ENCODE measurements at places on chromosomes 5 and 9.
A peak's percentile ranks its signal among the peaks of the same experiment; 100 is the strongest.

GRCh38 chr5:149839761-149840160, 104.8 kb downstream of the PDE6A start:
- no peak for DNase-seq

DNA sequence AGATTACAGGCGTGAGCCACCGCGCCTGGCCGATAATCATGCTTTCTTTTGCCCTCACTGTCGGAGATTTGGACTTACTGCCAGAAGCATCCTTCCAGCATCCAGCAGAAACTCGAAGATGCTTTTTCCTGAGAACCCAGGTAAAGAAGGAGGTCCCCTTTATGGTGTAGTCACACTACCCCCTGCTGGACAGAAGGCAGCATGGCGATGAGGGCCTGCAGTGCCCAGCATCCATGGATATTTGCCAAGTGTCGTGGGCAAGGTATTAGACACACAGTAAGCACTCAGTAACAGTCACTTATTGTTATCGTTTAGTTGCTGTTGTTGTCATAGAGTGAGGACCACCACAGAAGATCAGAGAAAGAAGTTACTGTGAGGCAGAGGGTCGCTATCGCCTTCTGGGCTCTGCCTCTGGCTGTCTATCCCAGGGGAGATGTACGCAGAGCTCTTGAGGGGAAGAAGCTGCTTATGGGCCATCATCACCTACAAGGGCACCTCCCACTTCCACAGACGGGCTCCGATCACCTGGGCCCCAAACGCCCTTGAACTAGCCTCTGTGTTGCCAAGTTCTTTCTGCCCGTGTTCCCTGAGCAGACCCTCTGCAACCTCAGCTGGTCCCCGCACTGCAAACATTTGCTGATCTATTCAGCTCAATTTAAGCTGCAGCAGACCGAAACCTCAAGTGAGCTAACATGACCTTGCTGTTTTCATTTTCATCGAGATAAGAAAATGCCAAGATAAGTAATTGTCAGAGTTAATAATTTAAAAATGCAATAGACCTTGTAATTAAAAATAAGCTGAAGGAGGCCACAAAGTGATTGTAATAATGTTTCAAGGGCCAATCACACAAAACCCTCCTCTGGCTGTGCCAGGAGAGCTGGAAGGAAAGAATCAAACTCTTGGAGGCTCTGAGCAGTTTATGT, 23.9 kb downstream of the C5orf15 start:
- peak; percentile 44 for DNase-seq

DNA sequence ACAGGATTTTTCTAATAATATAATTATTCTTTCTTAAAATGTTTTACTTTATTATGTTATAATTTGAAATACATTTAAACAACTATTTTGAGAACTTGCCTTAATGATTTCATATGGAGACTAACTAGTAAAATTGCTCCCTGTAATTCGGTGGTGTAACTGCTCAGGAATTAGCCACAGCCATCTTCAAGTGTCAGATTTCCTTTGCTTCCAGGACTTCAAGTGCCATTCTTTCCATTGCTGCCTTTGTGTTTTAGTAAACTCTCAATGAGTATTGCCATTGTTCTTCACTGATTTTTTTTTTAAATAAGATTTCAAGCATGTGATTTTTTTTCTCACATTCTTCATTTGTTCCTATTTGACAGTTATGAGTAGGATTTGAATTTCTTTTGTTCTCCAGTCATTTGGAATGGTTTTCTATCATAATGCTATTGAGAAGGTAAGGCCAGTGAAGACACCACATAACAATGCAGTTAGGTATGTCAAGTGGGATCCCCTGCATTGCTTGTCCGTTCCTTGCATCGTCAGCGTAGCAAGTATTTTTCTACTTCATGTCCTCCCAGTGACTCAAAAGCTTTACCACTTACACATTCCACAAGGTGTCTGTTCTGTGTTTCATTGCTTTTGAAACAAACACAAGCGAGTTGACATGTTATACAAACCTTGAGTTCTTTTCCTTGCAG, 83.7 kb downstream of the LNPEP start:
- DNase-seq, result peak; percentile 92

DNA sequence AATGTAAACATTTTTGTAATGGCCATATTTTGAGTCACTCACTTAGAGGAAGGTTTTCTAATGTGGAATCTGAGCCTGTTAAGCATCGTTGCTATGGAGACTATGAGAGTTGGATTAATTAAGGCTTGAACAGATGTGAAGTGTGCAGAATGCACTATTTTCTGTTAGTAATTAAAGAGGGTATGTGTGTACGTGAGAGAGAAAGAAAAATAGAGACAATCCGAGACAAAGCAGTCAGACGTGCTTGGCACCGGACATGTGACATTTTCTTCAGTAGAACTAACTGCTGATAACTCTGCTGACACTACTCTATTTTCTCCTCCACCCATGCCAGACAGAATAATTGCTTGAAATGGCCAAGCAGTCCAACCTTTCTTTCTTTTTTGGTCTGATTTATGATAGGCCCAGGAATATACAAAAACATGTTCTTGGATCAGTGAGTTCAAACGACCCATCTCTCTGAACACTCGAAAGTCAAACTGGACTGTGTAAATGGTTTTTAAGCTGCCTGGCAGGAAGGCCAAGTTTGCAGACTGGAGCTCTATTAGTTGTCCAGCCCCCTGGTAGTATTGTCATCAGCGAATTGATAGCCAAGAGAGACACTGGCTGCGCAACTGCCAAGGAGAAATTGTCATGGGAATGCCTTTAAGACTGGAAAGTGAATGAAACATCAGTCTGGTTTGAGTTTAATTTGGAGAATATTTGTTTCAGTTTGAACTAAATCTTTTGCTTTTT, 322.1 kb downstream of the ARHGEF28 start:
- no peak for DNase-seq

DNA sequence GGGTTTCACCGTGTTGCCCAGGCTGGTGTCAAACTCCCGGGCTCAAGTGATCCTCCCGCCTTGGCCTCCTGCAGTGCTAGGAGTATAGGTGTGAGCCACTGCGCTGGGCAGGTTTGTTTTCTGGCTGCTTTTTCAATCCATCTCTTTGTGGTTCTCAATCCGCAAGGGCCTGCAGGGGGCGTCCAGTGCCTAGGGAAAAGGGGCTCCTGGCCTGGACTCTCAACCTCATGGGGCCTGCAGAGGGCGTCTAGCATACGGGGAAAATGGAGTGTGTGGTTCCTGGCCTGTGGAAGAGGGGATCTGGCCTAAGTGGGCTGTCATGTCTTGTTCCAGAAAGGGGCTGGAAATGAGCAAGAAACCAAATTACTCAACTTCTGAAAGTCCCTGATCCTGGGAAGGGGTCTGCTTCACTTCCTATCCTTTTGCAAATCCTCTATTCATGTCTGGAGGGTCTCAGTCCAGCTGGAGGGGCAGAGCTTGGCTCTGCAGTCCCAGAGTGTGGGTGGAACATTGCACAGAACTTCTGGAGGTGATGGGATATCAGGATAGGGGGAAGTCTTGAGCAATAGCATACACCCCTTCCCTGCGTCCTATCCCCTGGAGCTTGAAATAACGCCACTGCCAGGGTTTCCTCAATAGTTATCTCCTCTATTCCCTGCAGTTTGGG, 12.7 kb upstream of the CCL27 start:
- peak; percentile 58 for DNase-seq

- DNase-seq, result no peak
Observed at GRCh38 chr9:110278080-110278707, 21.9 kb upstream of the TXN start.

DNA sequence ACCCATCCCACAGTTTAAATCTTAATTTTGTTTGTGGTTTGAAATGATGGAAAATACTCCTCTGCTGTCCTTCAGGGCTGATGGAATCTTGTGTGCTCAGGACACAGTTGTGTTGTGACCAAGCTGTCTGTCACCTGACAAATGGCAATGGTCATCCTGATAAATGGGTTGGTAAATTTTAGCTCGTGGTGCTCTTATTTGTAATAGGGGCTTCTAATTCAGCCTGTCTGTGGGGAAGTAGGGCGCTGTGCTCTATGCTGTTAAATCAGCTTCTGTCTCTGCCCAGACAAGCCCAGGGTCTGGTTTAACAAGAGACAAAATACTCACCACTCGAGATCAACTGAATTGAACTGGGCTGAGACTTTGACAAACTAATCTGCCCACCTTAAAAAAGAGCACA, 4.5 kb downstream of the LRRTM2 start:
- DNase-seq, result no peak
